ENCODE measurements at places on chromosomes 2 and 18.

GRCh38 chr2:195395362-195395761 lies 261.7 kb upstream of the SLC39A10 start:
- no peak for DNase-seq

GRCh38 chr2:74979844-74980243 lies 21.4 kb downstream of the POLE4 start:
- DNase-seq: no peak

DNA sequence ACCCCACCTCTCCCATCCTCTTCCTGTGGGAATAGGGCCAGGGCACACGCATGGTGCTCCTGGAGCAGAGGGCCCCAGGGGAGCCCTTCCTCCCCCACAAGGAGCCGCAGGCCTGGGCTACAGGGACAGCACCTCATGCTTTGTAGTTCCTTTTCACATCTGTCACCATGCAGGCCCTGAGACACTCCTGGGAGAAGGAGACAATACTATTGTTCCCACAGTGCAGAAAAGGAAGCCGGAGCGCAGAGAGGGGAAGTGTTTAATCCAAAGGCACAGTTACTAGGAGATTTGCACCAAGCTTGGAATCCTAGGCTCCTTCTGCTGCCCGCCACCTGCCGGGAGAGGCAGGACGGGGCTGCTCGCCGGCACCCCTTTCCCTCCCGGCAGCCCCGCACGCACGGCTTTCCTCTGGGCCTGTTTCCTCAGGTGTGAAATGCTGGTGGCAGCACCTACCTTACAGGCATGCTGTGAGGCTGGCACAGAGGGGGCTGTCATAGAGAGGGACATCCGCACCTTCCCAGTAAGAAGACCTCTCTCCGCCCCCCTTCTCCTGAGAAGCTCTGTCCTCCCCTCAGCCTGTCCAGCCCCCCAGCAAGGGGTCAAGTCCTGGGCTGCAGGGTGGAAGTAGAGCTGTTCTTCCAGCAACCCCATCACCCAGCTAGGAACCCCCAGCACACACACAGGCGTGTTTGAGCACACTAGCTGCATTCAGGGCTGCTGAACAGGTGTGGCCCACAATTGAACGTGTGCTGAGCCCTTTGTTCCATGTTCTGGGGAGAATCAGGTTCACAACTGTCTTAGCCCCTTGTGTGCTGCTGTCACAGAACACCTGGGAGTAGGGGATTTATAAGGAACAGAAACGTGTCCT lies 62.6 kb downstream of the SMAD7 start:
- DNase-seq: no peak

DNA sequence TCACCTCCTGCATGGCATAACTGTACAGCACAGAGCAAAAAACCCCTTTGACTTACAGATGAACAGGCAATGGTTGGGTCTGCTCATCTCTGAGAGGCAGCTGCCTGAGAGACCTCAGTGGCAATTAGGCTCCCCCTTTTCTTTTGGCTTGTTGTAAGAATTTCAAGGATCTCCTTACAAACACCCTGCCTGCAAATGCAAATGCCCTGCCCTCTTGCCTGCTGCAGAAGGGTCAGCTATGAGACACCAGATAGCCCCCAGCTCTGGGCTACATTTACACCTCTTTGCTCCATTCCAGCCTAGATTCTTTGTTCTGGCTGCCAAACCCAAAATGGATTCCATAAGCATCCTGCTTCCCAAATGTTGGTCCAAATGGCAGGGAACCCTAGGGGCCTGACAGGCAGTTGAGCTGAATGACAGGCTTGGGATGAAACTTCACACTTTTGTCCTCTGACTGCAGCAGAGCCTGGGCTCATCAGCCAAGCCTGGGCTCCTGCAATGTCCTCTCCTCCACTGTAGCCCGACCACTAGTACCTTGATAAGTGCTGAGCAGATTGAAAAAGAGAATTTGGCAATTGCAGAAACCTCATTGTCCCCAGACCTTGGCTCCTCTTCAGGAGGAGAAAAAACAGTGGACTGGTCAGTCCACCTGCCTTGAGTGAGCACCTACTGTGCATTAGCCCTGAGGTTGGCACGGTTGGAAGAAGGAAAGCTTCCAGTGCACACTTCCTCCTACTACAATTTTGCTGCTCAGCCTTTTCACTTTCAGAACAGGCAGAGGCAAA lies 678.3 kb downstream of the BCL11A start:
- no peak for DNase-seq

DNA sequence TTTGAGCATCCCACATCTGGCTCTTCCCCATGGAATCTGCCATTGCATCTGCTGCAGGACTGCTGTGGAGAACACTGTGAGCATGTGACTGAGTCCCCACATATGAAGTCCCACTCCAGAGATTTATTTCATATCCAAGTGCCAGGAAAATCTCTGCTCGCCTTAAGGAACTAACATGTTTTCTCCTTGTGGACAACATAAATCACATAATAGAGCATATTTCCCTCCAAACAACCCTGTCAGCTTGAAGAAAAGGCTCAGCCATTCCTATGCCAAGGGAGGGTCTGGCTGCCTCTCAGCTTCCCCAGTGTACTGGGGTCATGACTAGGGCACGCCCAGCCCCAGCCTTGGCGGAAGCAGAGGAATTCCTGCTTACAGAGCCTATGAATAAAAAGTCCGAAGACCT lies 193.7 kb downstream of the DNER start:
- no peak for DNase-seq

DNA sequence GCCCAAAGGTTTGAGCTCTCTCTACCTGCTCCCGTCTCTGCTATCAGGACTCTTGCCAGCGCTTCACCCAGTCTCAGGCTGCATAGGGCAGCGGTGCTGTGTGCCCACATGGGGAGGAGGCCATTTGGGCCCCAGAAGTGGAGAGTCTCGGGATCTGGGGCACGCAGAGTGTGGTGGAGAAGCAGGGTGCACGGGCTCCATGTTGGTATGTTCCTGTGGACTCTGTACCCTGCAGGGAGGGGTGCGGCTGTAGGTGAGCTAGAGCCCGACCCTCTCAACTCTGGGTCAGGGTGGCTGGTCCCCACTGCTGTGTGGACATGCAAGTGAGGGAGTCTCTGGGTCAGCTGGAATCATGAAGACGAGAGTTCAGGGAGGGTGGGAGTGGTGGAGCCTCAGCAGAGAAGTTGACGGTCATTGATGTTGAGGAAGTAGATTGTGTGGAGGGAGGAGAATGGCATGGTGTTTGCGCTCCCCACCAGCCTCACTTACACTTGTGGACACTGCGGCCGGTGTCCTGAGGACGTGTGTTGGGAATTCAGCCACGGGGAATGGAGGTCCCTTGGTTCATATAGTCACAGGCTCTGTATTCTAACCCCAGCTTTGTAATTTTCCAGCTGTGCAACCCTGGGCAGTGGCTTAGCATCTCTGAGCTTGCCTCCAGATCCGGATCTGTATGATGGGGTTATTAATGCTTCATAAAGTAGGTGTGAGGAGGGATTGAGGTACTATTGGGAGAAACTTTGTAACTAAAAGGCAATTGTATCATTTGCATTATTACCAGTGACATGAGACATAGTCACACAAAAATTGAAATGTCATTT lies 840 bp upstream of the PSD4 start:
- DNase-seq: no peak

DNA sequence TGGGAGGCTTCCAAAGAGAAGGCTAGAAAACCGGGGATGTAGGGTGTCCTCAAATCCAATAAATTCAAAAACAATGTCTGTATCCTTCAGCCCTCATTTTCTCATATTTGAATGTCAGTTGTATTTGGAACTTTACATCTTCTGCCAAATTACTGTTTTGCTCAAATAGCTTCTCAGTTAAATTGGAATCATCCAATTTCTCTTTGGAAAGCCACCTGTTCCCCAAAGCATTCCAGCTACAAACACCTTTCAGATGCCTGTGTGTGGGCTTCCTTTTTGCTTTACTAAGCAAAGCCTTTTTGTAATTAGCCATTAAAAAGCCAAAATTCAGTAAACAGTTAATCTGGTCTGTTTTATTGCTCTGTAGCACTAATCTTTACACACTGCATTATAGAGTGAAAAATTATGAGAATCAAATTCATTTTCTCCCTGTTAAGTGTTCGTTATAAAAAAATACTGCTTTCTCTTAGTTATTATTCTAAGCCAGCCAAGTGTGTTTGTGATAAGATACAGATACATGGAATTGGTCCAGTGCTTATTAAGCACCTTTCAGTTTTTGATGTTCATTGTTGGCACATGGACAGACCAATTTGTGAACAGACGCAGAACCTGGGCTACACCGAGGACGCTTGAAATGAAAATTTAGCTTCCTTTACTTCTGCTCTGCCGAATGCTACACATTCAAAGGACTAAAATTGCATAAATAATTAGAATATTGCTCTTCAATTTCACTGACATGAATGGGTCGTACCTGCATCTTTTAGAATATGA lies 151.6 kb downstream of the RTN4 start:
- DNase-seq: no peak

DNA sequence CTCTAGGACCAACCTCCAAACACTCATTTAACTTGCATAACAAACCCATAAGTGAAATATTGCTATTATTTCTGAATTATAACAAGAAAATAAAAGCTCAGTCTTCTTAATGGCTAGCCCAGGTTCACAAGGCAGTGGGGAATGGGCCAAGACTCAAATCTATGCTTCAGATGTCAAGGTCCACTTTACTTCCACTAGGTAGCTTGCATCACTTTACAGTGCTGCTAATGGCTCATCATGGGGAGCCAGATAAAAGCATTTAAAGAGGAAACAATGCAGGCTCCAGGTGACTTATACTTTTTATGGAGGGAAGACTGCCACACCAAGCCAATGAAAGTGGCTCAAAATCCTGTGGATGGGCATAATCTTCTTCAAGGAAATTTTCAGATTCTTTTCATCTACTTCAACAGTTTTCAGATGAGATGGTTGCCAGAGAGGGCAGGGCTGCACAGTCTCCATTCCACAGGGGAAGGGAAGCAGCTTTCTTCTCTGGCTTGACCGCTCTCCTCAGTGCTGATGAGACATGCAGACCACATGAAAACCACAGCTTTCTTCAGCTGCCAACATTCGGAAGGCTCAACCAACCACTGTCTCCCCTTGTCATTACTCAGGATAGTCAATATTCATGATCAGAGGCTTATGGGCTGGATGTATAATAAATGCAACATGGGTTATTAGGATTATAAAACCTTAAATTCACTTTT lies 361.9 kb upstream of the MEX3C start:
- no peak for DNase-seq

GRCh38 chr2:29064346-29064715 lies 10.0 kb downstream of the PCARE start:
- DNase-seq: no peak

- no peak for DNase-seq
These were observed 66.9 kb downstream of the STK39 start for GRCh38 chr2:168180483-168180882.

GRCh38 chr2:24454294-24454693 lies 36.8 kb upstream of the NCOA1 start:
- DNase-seq: no peak

DNA sequence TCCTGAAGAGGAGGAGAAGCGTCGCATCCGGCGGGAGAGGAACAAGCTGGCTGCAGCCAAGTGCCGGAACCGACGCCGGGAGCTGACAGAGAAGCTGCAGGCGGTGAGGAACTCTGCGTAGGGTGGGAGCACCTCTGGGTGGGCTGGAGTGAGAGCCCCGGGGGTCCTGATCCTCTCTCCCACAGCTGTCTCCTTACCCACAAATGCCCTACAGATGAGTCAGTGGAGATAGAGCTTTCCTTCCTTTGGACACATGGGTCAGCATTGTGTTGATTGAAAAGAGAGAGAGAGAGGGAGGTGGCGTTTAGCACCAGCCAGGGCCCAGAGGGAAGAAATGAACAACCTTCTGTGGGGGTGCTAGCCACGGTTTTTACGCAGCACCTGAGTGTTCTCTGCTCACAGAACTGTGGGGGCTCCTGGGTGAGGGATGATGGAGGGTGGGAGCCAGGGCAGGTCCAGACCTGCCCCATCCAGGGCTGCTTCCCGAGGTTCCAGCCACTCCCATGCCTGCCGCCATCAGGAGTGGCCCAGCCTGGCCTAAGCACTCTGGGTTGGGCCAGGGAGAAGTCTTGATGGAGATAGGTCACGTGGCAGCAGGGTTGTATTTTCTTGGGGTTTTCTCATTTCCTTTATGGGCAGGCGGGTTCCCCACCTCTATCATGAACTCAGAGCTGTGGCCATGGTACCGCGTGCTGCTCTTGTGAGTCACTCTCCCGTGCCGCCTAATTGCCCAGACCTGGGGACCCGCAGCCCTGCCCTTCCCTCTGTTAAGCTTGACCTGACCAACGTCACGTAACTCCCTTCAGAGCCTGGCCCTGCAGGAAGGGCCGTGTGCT lies 16.3 kb downstream of the FOSL2 start:
- DNase-seq: peak; percentile 60

- DNase-seq: no peak
These were observed 34.5 kb upstream of the NABP1 start for GRCh38 chr2:191643429-191643828.

DNA sequence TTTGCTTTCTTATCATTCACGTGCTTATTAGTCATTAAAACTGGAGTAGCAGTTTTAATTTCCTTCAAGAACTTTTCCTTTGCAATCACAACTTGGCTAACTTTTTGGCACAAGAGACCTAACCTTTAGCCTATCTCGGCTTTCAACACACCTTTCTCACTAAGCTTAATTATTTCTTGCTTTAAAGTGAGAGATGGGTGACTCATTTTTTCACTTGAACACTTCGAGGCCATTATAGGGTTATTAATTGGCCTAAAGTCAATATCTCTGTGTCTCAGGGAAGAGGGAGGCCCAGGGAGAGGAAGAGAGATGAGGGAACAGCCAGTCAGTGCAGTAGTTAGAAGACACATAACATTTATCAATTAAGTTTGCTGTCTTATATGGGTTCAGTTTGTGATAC lies 289.8 kb downstream of the RBM43 start:
- DNase-seq: no peak

DNA sequence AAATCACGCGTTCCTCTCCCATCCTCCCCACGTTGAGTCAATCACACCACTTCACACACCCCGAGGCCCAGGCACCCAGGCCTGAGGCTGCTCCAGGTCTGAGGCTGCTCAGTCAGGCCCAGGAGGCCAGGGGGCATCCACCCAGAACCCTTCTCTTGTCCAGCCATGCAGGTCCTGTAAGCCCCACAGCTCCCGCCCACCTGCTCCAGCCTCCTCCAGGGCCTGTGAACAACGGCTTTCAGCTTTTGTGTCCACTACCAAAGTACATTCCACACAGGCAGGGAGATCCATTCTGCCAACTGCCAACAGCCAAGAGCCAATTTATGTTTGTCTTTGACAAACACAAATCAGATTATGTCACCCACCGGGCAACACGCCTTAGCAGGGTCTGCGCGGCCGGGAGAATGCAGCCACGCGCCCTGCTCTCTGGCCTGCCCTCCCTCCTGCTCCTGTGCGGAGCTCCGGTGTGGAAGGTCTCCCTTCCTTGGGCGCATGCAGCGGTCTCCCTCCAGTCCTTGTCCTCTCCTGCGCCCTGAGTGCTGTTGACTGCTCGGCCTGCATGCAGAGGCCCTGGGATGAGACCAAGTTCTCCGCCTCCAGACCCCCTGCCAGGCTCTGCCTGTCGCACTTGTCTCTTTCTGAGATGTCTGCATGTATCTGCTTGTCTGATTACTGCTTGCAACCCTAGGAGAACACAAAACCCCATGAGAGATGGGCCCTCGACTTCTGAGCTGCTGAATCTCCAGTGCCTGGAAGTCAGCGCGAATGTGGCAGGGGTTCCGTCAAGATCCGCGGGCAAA lies 146.6 kb downstream of the ZNF516 start:
- no peak for DNase-seq

Data from stimulated activated CD4-positive, alpha-beta T cell treated with anti-CD3 and anti-CD28 coated beads, Interleukin-15, amount 100 ng/mL, for 48 hours (primary cell).